ENCODE measurements at places on chromosomes 5 and 9. TPM values are rescaled to one million over a fixed set of nuclear protein-coding genes. Genes with fewer than 3 reads are reported as not detected.

- no peaks in the 10 kb centered on the region for H3K36me3 ChIP-seq
- H3K27ac ChIP-seq: no peak overlapping the region
- no peaks in the 10 kb centered on the region for H3K27me3 ChIP-seq
- no peak overlapping the region for H3K4me3 ChIP-seq
- DNase-seq: no peak
Measured at GRCh38 chr9:134247918-134248631, 78.2 kb upstream of the RXRA start.

- no peak for DNase-seq
- H3K4me1 ChIP-seq: peaks cover 9% of the 10 kb centered on the region
- no peak overlapping the region for H3K4me3 ChIP-seq
- H3K27ac ChIP-seq: no peak overlapping the region
- H3K27me3 ChIP-seq: no peaks in the 10 kb centered on the region
- no peaks in the 10 kb centered on the region for H3K36me3 ChIP-seq
Measured at GRCh38 chr9:116482740-116483139, 204.4 kb upstream of the TRIM32 start.

The HMMR gene
- 0.57 TPM for total RNA-seq

DNA sequence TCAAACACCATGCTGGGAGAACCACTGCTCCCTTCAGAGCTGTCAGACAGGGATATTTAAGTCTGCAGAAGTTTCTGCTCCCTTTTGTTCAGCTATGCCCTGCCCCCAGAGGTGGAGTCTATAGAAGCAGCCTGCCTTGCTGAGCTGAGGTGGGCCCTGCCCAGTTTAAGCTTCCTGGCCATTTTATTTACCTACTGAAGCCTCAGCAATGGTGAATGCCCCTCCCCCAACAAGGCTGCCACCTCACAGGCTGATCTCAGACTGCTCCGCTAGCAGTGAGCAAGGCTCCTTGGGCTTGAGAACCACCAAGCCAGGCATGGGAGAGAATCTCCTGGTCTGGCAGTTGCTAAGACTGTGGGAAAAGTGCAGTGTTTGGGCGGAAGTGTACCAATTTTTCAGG, 205.5 kb upstream of the PTGER4 start:
- H3K4me3 ChIP-seq: no peak overlapping the region
- H3K4me1 ChIP-seq: peaks cover 15% of the 10 kb centered on the region
- no peak for DNase-seq
- no peaks in the 10 kb centered on the region for H3K36me3 ChIP-seq

GRCh38 chr5:6710551-6711318, 2.5 kb upstream of the TENT4A start:
- DNase-seq: peak; percentile 39
- no peak overlapping the region for H3K27ac ChIP-seq
- H3K4me1 ChIP-seq: peaks cover 27% of the 10 kb centered on the region
- no peak overlapping the region for H3K4me3 ChIP-seq
- H3K36me3 ChIP-seq: no peaks in the 10 kb centered on the region

DNA sequence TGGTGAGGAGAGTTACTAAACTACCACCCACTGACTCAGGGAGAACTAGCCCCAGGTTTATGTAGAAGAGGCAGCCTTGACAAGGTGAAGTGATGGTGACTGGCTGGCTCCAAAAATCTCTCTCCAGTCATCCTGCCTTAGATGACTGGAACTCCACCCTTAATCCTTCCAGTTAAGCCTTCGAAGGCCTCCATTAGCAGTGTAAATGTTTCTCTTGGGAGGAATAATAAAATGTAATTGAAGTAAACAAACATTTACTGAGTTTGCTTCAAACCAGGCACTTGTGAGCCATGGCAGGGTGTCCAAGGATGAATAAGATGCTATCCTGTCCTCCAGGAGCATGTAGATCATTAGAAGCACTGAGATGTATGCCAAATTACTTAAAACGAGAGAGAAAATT, 35.5 kb downstream of the ASTN2 start:
- no peak overlapping the region for H3K27ac ChIP-seq
- no peak overlapping the region for H3K4me3 ChIP-seq
- no peaks in the 10 kb centered on the region for H3K36me3 ChIP-seq
- no peak for DNase-seq
- H3K4me1 ChIP-seq: no peaks in the 10 kb centered on the region
- H3K27me3 ChIP-seq: no peaks in the 10 kb centered on the region

The NME5 gene
- 3.0 TPM for total RNA-seq
